Right renal cortex interstitium (tissue), 3 donors: ENCODE measurements at places on chromosomes 4 and X.
A peak's percentile ranks its signal among the peaks of the same experiment; 100 is the strongest.

GRCh38 chrX:23633834-23634580 is 33.3 kb upstream of the PRDX4 start:
- DNase-seq: no peak

GRCh38 chr4:153387981-153388380 is 43.5 kb downstream of the MND1 start:
- no peak for DNase-seq

DNA sequence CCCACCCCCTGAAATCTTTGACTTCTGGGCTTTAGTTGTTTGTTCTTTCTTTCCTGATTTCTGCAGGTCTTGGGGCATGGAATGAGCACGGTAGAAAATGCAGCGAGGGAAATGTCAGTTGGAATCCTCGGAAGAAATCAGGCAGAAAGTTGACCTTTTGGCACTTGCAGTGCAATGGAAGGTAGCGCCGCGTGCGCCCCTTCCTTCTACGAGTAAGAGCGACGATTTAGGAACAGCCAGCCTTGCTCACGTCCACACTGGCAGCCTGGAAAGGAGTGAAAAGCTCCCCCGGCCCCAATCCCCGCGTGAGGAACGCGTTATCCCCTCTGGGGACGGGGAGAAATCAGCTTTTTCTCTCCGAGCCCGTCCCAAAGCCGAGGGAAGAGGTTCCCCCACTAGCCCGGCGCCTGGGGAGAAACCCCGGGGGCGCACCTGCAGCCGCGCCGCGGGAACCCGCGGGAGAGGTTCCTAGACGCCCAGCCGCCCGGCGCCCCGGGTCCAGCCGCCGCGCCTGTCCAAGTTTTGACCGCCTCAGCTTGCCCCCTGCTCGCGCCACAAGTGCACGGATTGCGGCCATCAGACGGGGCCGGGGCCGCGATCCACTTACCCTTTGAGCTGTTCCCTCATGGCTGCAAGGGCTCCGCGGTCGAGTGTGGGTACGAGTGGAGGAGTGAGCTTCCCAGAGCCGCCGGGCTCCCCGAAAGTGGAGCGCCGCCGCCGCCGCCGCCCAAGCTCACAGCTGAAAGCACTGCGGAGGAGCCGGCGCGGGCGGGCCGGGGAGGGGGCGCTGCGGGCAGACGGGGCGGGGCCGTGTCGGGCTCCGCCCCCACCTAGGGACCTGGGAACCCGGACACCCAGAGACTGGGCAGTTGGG is 194.6 kb upstream of the FTHL17 start:
- peak; percentile 10 for DNase-seq

- no peak for DNase-seq
Measured at GRCh38 chr4:76748649-76749048, 149.3 kb downstream of the SOWAHB start.

DNA sequence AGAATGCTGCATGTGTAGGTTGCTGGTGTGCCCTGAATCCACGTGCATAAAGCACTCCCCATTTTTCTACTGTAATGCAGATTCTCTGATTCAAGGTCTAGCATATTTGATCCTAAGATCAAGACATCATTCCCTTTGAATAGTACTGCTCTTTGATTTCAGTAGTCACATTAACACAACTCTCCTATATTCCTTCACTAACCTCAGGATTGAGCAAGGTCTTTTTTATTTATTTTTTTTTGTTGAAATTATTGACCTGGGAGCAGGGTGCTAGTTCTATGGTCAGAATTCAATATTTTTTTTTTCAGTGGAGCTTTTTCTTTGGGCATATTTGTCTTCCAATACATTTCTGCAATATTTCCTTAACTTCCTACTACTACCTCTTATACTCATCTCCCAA is 245.7 kb downstream of the RBMX2 start:
- DNase-seq: no peak

DNA sequence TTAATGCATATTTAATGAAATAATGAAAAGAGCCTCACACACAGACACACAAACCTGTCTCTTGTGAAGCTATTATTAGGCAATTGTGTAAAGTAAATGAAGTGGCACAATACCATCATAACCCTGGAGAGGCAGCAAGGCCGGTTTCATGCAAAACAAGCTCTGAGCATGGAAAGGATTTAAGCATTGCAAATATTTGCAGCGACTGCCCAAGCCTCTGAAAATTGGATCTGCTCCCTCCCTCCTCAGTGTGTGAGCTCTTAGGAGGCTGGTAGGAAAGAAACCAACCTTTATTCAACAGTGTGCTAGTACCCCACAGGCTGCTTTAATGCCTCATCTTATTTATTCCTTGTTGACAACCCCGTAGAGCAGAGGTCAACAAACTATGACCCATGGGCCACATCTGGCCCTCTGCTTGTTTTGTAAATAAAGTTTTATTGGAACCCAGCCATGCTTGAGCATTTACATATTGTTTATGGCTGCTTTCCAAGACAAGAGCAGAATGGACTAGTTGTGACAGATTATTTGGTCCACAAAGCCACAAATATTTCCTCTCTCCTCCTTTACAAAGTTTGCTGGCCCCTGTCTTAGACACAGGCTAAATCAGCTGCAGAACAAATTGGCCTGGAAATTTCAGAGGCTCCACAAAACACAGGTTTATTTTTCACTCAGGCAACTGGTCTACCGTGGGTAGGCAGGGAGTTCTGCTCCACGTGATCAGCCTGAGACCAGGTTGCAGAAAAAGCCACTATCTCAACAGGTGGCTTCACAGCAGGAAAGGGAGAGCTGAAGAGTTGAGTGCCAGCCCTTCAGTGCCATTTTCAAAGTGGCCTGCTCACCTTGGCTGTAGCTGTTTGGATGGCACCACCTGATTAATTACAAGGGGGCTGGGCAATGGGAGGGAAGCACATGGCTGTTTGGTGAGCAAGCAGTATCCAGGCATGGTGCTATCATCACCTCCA is 16.8 kb downstream of the RS1 start:
- no peak for DNase-seq

DNA sequence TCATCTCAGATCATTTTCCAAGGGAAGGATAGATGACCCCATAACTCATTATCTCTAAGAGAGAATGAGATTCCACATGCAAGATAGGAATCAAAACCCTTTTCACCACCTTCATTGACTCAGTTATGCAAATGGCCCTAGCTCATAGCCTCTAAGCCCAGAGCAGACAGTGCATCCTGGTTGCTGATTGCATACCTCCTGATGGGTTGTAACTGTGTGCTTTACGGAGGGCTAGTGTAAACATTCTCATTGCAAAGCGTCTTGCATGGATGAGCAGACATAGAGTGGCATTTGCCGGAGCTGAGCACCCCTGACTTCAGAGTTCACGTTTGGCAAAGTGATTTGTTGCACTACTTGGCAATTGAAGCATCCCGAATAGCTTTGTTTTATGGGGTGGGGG is 151.0 kb downstream of the VCX3A start:
- DNase-seq: no peak

GRCh38 chr4:13656569-13657405 is 29.3 kb upstream of the BOD1L1 start:
- peak; percentile 46 for DNase-seq

DNA sequence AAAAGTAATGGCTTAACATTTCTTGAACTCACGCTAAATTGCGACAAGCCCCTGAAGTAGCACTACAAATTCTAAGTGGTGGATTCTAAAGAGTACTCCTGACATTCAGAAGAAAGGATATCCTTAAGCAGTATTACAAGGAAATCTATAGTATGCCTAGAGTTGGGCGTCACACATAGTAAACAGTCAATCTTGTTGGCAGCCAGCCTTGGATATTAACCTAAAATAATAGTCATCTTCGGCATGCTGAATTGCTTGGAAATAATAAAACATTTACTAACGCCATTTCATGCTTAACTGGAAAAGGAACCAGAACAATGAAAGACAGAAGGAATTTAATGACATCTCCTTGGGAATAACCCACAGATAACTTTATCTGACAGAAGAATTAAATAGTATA is 18.6 kb downstream of the ATP8A1 start:
- DNase-seq: no peak

GRCh38 chr4:156798438-156798837 is 173.2 kb downstream of the PDGFC start:
- no peak for DNase-seq

DNA sequence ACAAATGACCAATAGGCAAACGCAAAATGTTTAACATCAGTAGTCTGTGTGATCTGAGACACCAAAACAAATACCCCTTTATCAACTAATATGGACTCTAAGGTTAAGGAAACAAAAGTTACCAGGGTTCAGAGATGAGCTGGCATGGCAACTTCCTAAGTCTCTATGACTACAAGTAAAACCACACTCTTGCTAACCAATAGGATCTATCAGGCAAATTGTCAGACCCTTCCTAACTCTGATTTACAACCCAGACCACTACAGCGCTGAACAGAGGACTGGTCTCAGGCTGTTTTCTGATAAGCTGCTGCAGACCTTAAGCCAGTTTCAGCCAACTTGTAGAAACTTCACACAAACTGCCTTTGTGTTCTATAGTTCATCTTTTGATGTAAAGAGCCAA is 608.0 kb downstream of the TLL1 start:
- DNase-seq: no peak

- DNase-seq: no peak
Measured at GRCh38 chrX:12372111-12372510, 233.8 kb downstream of the FRMPD4 start.

DNA sequence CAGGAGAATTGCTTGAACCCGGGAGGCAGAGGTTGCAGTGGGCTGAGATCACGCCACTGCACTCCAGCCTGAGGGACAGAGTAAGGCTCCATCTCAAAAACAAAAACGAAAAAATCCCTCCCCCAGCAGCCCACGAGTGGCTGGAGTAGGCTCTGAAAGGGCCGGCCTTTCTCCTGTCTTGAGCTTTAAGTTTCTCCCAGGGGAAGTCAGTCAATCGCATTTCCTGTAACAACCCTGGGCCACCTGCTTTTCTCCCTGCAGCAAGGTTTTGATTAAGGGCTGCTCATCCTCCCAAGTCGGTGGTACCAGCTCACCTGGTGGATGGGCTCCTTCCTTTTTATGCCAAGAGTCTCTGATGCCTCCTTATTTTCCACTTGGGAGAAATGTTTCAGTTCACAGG is 2.0 kb upstream of the NYX start:
- no peak for DNase-seq

- DNase-seq: no peak
Measured at GRCh38 chr4:125801373-125801772, 486.6 kb downstream of the FAT4 start.

DNA sequence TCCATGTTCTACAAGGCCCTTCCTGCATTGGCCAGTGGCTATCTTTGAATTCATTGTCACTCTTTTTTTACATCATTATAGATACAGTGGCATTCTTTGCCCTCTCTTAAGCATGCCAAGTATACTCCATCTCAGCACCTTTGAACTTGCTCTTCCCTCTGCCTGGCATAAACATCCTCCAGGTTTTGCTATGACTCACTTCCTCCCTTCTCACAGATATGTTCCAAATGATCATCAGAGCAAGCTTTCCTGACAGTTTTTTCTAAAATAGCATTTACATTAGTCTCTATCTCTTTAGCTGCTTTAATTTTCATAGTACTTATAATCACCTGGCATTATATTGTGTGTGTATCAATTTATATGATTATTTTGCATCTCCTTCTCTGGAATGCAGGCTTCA is 553.3 kb upstream of the MAGEB2 start:
- DNase-seq: no peak

DNA sequence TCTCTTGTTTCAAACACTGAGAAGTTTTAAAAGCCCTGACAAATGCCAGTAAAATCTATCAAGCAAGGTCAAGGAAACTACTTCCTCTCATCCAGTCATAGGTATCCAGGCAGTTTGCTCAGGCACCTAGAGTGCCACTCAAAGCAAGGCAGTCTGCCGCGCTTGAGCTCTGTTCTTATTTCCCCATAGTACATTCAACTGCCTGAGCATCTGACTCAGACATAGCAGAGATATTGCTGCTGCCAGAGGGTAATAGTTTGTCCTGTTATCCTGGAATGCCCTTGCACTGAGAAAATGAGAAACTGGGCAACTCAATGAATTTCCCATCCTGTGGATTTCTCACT is 16.1 kb upstream of the ATP8A1 start:
- DNase-seq: no peak

- DNase-seq: no peak
Measured at GRCh38 chrX:101736651-101737050, 77.0 kb upstream of the ARMCX2 start.

DNA sequence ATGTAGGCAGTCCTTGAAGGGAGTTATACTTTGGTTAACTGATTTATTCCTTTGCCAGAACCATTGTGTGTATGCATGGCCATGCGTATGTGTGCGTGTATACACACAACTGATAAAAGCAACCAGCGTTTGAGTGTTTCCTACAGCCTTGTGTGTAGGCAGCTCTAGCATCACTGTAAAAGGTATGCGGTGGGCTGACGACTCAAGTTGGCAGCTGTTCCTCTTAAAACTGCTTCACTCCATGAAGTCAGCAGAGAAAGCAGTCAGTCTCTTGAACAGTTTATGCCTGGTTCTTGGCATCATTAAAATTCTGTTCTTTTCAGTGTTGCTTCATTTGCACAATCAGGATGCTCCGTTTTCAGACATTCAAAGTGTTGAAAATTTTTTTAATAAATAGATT is 103.5 kb upstream of the FRMPD4 start:
- DNase-seq: no peak

DNA sequence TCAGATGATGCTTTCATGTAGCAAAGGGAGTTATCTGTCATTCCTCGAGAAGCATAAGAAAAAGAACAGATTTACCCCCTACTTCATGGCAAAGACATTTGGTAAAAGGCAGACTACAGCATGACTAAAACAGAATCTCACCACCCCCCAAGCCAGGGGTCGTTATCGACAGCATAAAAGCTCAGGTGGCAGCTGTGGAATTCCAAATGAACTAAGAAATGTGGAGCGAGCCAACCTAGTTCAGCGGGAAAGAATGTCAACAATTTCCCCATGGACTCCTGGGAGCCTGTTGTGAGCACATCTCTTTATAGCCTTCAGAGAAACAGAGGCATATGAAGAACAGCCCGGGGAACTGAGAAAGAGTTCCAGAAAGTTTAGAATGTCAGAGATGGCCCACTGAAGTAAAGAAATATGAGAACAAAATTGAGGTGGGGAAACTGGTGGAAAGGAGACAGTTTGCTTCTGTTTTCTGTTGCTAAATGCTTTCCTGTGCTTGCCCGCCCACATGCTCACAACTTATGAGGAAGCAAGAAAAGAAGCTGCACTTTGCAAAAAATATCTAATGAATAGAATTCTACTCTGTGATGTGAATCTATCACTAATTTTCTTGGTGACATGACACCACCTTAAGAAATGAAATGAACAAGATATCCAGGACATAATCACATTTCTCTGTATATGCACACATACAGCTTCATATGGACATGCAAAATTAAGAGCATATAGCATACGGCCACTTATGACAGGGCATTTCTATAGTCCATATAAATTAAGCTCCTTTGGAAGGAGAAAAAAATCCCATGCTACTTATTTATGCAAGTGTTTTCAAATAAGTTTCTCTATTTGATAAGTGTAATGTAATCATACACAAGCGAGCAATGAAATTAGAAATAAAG is 135.3 kb upstream of the MID1 start:
- DNase-seq: no peak

- DNase-seq: no peak
Measured at GRCh38 chr4:78722320-78722719, 53.8 kb upstream of the BMP2K start.

GRCh38 chrX:14290335-14290734 is 239.0 kb upstream of the GLRA2 start:
- no peak for DNase-seq

GRCh38 chrX:35841872-35842271 is 43.7 kb downstream of the MAGEB16 start:
- no peak for DNase-seq

- no peak for DNase-seq
Measured at GRCh38 chr4:131348263-131348662, 1800.8 kb upstream of the PCDH10 start.

GRCh38 chr4:138967313-138967712 is 48.3 kb upstream of the NOCT start:
- no peak for DNase-seq
